ENCODE measurements at places on chromosomes 4 and X.

- no peak for DNase-seq
Measured at GRCh38 chr4:97994765-97995465, 148.4 kb downstream of the STPG2 start.

DNA sequence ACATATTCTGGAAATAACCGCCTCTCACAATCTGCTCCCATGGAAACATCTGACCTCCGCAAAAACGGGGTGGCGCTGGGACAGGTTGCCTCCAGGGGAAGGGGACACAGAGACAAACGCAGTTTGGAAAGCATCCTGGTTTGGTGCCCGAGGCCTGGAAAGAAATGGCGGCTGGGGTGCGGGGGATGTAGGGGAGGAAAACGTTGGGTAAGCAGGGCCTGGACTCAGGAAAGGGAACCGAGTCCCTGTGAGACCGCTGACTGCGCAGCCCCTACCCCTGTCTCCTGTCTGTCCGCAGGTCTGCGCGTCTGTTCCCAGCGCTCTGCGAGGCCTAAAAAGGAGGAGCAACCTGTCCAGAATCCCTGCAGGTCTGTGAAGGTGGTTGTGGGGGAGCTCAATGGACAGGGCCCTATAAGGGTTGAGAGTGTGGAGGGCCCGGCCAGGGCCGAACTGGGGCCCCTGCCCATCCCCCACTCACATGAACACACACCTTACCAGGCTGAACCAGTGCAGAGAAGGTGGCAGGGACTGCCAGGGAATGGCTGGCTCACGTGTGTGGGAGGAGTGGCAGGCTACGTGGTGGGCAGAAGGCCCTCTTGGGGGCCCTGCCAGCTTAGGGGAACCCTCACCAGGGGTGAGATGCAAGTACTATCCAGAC, 672 bp downstream of the TCEAL3 start:
- DNase-seq, result peak; percentile 28

DNA sequence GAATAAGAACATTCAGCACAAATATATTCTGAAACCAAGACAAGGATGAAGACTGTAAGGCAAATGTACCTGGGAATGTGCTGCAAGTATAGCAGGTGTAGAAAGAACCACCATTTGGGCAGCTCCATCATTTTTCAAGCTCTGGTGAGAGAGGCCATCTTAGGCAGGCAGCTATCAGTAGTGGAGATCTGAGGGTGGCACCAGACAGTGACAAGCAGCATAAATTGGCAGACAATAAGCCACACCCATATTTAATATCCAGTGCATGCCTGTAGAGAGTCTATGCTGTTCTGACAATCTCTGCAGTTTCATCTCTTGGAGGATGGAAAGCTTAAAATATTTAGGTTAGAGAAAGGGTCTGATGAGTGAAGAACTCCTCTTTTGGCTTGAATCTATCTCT, 22.5 kb downstream of the CCNG2 start:
- no peak for DNase-seq

DNA sequence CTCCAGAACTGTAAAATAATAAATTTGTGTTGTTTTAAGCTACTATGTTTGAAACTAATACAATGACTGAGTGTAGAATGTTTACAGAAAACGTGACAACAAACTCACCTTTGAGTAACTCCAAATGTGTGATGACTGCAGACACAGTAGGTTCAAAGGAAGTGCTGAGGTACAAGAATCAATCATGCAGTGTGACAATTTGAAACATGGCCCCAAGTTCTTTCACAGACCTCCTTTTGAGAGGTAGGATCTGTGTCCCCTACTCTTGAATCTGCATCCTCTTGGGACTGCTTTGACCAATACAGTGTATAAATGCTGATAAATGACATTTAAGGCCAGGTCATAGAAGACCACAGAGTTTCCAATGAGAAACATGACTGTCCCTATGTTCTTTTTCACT, 667.7 kb upstream of the DIPK2B start:
- no peak for DNase-seq

DNA sequence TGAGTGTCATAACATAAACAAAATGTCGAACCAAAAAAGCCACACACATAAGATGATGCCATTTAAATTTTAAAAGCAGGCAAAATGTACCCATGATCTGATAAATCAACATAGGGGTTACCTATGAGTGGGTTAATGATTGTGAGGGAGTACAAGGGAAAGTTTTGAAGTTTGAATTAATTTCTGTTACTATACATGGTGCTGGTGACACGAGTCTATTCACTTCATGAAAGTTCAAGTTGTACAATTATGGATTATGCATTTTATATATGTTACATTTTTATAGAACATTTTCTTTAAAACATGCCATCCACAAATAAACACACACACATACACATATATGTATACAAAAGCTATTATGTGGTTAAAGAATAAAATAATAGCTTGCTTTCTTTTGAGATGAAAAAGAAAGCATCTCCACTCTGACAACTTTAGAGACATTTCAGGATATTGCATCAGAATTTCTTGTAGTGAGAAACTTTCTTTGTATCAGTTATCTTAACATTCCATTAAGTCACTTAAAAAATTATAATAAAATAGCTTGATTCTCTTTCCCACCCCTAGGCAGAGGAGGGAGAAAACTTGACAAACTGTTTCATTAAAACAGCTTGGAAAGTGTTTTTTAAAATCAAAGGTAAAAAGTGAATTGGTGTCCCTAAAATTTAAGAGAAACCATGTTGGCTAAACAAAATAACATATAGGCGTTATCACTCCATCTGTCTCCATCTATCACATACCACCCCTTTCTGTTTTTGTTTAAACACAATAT, 891.8 kb upstream of the NDST4 start:
- peak; percentile 39 for DNase-seq

DNA sequence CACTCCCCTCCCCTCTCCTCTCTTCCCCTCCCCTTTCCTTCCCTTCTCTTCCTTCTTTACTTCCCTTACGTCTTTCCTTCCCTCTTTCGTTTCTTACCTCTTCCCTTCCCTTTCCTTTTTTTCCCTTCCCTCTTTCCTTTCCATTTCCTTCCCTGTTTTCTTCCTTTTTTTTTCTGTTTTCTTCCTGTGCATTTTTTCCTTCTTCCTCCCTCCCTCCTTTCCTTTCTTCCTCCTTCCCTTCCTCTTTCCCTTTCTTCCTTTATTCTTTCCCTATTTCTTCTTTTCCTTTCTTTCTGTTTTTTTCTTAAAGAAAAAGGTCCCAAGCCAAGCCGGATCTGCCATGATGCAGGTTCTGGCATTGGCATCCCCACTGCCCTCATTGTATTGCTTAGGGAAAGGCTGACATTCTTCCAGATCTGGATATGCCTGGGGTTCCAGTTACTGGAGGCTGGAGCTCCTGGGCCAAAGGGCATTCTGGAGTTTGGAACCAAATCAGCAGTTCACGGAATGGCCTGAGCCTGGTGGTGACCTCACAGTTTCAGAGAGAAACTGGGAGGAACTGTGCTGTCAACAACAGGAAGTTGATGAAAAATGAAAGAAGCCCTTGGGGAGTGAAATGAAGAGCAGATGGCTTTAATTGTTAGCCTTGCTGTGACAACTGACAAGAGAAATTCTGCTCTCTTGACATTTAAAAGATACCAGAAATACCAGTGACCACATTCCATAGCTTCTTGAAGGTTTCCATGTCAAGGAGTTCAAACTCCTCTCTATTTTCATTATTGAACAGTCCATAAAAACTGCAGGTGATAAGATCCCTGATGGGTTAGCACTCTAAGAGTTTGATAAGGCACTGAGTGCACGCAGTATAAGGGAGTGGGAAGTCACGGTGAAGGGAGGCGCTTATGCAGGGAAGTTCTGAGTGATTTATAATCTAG, 622.1 kb downstream of the SPRY1 start:
- peak; percentile 77 for DNase-seq

DNA sequence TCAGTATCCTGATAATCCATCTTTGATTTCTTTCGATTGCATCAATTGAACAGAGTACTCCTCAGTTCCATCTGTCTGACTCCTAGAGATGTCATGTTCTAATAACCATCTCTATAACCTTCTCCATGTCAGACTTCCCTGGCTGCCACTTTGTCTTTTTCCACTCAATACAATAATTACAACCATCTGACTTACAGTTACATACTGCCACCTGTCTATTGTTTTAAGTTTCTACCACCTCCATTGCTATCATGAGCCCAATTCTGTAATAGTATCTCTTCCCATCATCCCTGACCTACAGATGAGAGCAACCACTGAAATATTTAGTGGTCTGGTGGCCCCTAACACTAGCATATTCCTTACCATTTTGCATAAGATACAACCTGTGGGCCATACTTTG, 439.2 kb upstream of the FAM47C start:
- no peak for DNase-seq

GRCh38 chrX:143634663-143635455, 1.0 kb downstream of the SLITRK4 start:
- peak; percentile 28 for DNase-seq

DNA sequence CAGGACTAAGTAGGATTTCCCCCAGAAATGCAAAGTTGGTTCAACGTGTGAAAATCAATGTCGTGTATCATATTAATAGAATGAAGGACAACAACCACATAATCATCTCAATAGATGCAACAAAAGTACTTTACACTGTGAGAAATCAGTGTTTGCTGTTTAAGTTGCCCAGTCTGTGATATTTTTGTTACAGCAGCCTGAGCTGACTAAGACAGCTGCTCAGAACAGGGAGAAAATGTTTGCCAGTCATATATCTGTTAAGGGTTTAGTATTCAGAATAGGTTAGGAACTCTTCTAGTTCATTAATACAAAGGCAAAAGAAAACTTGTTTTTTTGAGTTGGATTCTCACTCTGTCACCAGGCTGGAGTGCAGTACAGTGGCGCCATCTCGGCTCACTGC, 12.5 kb downstream of the MAEA start:
- no peak for DNase-seq

DNA sequence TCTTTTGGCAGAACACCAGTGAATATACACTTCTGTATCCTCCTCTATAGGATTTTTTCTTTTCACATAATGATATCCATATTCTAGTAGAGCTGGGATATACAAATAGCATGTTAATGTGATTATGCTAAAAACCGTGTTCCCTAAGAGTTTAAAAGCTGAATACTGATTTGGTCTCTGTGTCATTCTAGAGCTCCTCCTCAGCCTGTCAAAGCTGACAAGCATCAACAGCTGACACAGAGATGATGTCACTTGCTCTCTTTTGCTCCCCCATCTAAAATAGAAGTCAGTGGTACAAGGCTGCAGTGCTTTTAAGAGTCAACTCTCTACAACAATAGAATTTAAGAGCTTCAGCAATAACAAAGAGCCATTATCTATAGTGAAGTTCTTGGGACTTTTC, 17.1 kb upstream of the HERC3 start:
- DNase-seq, result no peak

GRCh38 chr4:68129793-68130192, at the start of gene TMPRSS11F:
Gene TMPRSS11F (minus strand): TSS chr4:68129869. CDS start chr4:68129820, 49 bp downstream.
- no peak for DNase-seq

- peak; percentile 50 for DNase-seq
Measured at GRCh38 chr4:23135792-23136645, 443.3 kb downstream of the GBA3 start.

GRCh38 chrX:154541896-154542722, 4.5 kb downstream of the G6PD start:
- DNase-seq, result peak; percentile 91

- DNase-seq, result peak; percentile 71
Measured at GRCh38 chr4:120071192-120071795, 4.6 kb upstream of the MAD2L1 start.
